ENCODE measurements at places on chromosomes 13 and 19.

GRCh38 chr19:35457173-35457572 is 9.1 kb downstream of the FFAR2 start:
- no peak for DNase-seq

DNA sequence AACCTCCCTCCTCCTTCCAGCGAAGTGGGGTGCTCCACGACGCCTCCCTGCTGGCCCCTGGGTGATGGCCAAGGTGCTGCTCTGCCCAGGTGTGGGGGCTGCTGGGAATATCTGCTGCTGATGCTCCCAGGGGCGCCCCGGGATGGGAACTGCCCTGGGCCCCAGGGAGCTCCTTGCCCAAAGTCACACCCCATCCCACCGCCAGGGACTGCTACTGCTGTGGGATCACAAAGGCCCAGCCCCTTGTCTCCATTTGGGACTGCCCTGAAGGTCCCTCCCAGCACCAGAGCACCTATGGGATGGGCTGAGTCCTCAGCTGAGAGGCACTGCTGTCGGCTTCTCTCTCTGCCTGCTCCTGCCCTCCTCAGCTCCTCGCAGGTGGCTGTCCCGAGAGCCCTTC is 19.0 kb downstream of the CHST8 start:
- no peak for DNase-seq

DNA sequence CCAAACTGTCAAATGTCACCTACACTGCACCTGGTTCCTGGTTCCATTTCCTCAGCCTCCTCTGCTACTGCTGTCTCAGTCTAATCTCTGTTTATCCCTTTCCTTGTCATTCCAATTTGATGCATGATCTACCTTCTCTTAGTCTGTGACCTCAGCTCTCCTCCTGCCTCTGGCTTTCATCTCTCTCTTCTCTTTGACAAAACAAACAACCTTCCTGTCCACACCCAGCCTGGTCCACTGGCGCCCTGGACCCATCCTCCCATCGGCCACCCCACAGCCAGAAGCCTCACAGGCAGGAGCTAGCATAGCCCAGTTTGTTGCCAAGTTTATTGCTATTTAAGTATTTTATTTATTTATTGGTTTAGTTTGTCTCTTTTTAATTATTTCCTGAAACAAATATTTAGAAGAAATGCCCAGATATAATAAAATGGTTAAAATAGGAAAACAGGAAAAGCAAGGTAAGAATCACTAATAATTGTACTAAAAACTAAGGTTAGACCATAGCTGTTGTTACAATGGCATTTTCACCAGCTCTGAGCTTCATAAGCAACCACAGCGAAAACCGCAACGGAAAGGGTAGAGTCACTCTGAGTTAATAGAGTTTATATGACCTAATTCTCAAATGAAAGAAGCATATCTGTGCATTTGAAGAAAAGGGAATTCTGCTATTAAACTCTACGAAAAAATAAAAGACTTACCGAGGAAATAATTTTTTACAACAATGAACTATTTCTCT is 68.6 kb downstream of the EFNB2 start:
- DNase-seq: no peak

- no peak for DNase-seq
Measured at GRCh38 chr19:6833166-6833790, 54.1 kb upstream of the ADGRE1 start.

DNA sequence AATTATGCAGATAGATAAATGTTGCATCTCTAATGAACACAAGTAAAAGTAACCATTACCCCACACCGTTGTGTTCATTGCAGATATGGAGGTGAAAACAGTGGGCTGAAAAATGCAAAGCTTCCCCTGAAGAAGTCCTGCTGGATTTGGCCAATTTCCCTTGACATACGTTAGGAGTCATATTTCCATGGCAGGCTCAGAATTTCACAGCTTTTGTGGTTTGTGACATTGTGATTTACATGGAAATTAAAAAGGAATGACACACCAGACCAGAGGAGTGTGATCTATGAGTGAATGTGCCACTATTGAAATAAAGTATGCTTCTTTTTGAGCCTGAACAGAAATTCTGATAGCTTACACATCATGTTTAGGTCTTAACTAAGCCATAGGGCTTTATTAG is 221.1 kb upstream of the TMTC4 start:
- no peak for DNase-seq

DNA sequence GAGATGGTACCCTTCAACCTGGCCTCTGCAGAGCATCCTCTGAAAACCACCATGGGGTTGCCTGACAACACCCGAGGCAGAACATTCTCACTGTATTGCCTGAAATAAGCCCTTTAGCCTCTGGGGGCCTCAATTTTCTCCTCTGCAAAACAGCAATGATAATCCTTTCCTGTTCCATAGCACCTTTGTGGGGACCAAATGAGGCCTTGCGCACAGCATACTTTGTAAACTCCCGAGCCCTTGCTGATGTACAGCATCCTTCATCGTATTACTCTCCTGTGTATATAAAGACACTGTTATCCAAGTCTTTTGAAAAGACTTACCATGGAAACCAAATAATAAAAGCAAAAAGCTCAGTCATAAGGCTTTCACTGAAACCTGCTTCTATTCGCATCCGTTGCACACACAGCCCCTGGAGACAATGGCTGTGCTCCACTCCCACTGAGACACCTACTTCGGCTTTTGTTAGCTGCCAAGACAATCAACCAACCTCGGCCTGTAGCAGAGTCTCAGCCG is 276.0 kb downstream of the FOXO1 start:
- DNase-seq: no peak

DNA sequence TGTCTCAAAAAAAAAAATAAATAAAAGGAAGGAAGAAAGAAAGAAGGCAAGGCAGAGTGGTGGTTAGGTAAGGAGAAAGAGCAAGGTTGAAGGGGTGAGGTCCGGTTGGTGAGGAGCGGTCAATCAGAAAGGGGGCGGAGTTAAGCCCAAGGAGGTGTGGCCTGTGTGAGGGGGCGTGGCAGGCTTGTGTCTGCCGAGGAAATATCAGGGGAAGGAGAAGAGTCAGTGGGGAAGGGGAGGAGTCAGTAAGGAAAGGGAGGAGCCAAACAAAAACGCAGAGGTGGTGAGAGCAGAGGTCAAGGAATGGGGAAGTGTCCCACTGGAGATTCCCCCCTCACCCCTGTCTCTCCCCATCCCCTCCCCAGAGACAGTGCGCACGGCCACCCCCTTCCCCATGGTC is 5.9 kb downstream of the CACNG7 start:
- no peak for DNase-seq

GRCh38 chr19:49445997-49446396 is 4.7 kb upstream of the SLC17A7 start:
- no peak for DNase-seq

DNA sequence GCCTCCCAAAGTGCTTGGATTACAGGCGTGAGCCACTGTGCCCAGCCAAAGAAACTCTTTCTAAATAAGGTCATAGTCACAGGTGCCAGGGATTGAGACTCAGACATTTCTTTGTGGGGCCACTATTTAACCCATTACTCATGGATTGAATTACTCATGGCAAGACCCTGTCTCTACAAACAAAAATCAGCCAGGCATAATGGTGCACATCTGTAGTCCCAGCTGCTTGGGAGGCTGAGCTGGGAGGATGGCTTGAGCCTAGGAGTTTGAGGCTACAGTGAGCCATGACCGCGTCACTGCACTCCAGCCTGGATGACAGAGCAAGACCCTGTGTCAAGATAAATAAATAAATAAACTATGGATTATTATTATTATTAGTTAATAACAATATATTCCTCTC is 3.6 kb upstream of the KLF2 start:
- no peak for DNase-seq

DNA sequence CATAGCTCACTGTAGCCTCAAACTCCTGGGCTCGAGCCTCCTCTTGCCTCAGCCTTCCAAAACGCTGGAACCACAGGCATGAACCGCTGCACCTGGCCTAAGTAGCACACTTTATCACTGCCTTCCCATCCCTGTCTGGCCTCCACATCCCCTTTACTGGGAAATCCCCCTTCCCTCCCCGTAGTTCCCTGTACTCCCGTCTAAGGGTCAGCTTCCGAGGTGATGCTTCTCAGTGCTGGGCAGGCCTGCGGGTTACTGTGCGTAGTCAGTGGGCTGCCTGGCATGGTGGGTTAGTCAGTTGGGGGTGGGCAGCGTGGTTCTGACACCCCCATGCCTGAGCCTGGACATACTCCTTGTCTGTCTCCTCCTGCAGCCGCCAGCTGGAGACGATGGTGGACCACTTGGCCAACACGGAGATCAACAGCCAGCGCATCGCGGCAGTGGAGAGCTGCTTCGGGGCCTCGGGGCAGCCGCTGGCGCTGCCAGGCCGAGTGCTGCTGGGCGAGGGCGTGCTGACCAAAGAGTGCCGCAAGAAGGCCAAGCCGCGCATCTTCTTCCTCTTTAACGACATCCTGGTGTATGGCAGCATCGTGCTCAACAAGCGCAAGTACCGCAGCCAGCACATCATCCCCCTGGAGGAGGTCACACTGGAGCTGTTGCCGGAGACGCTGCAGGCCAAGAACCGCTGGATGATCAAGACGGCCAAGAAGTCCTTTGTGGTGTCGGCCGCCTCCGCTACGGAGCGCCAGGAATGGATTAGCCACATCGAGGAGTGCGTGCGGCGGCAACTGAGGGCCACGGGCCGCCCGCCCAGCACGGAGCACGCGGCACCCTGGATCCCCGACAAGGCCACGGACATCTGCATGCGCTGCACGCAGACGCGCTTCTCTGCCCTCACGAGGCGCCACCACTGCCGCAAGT is 8.4 kb downstream of the PLEKHF1 start:
- DNase-seq: no peak

DNA sequence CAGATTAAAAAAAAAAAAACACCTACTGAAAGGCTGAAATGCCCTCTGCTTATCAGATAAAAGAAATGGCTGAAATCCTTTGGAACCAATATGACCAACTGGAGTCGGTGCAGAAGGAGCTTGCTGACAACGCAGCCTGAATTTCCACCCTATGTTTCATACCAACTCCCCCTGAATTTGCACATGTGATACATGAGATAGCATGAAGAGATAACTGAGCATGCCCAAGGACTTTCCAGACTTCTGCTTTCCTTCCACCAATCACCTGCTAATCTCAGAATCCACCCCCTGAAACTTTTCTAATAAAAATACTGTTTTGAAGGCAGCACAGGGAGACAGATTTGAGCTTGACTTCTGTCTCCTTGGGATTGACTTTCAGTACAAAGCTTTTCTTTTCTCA is 32.2 kb upstream of the WDFY2 start:
- DNase-seq: no peak

GRCh38 chr13:30829833-30830637 is 76.0 kb upstream of the MEDAG start:
- DNase-seq: no peak

- no peak for DNase-seq
Measured at GRCh38 chr19:30135797-30136196, 193.8 kb downstream of the URI1 start.

DNA sequence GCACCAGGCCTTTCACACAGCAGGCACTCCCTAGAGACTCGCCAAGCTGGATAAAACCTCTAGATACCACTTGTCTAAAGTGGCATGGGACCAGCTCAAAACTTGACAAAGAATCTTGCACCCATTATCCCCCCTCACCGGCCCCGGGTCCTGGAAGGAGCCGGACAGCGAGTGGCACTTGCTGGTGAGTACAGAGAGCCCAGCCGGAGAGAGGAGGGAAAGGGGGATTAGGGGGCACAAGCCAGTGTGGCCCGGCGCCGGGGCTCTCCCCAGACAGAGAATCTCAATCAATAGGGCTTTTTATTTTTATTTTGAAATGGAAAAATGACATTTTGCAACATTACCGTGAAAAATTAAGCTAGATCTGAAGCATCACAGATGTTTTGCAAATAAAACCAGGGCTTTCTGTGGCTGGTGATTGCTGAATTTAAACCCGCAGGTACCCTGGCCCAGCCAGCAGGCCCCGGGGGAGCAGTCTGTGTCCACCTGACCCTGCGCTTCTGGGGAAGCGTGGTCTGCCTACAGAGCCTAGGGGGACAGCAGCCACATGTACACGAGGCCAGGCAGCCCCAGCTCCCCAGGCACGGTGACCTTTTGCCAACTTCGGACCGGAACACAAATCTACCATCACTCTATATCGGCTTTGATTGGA is 10.0 kb upstream of the VSTM2B start:
- no peak for DNase-seq

DNA sequence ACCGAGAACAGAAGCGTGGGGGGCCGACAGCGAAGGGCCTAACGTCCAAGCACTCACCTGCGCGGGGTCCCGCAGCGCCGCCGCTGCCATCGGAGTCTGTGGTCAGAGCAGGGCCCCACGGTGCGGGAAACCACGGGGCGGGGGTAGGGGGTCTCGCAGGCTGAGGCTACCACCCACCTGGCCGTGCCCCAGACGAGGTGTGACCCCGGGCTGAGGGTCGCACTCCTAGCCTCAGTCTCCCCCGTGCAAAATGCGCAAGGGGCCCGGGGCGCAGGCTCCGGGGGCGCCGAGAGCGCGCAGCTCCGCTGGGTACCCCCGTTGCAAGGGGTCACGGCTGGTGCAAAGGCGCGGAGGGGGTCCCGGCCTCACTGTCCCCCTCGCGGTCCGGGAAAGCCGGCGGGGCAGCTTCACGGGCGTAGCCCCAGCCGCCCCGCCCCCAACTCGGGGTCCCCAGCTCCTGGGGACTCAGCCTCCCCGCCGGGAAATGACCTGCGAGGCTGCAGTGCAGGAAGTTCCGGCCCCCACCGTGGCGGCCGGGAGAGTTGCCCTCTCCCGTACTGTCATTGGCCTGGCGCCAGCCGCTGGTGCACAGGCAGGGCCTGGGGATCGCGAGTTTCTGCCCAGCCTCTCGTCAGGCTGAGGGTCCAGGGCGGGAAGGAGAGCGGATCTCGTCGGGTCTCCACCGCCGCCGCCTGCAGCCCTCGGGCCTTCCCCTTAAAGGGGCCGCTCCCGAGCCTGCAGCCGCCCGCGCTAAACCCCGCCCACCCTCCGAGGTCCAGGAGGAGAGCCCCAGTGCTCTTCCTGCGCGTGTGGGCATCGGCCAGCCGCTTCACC is at the start of gene ZNF792:
Gene ZNF792, minus strand, starts transcription at position 657 of the 834 bp plus-strand sequence. Its CDS starts 567 bp downstream, at position 90.
- DNase-seq: peak; percentile 38

DNA sequence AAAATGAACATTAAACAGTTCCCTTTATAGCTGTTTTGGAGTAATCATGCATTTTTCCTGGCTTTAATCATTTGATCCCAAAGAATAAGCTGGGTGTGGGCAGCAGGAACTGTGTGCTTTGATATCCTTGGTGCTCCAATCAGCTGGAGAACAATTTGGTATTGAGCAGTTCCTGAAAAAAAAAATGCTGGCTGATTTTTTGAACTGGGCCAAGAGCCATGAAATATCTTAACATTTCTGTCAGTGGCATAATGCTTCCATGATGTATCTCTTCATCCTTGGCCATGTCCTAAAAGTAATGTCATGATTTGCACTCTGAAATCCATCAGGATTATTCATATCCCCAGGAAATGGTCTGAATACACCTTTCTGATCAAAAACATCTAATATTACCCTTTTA is 134.7 kb downstream of the LHFPL6 start:
- DNase-seq: no peak
